ENCODE measurements at places on chromosomes 2 and 18.

DNA sequence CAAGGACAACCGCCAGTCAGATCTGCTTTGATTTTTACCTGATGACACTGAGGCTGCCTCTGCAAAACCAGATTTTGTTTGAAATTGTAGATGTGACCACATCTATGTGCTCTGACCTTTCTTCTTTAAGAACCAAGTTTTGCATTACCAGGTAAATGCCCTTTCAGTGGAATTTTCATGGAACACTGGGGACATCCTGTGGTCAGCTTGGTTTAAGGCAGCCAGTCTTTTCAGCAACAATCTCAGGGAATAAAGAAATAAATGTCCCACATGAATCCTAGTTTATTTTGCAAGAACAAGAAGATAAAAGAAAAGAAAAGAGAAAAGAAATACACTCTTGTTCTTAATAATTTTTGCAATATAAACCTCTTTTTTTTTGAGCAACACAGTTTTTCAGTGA is 90.6 kb downstream of the POU3F3 start:
- H3K27ac ChIP-seq, result no peak overlapping the region
- DNase-seq, result peak; percentile 48
- no peaks in the 10 kb centered on the region for H3K36me3 ChIP-seq
- no peak overlapping the region for H3K4me3 ChIP-seq
- no peaks in the 10 kb centered on the region for H3K4me1 ChIP-seq
- no peaks in the 10 kb centered on the region for H3K27me3 ChIP-seq

- H3K27ac ChIP-seq, result no peak overlapping the region
- H3K27me3 ChIP-seq, result no peaks in the 10 kb centered on the region
- no peak for DNase-seq
- H3K4me3 ChIP-seq, result no peak overlapping the region
Measured at GRCh38 chr2:60058781-60059180, 494.7 kb downstream of the BCL11A start.

- peaks cover 11% of the 10 kb centered on the region for H3K36me3 ChIP-seq
- peaks cover 6% of the 10 kb centered on the region for H3K4me1 ChIP-seq
- DNase-seq, result peak; percentile 96
Measured at GRCh38 chr2:97645695-97646629, at the start of gene COX5B. TSS of gene COX5B (plus strand) at chr2:97646062. CDS start at chr2:97646087, 25 bp downstream.

DNA sequence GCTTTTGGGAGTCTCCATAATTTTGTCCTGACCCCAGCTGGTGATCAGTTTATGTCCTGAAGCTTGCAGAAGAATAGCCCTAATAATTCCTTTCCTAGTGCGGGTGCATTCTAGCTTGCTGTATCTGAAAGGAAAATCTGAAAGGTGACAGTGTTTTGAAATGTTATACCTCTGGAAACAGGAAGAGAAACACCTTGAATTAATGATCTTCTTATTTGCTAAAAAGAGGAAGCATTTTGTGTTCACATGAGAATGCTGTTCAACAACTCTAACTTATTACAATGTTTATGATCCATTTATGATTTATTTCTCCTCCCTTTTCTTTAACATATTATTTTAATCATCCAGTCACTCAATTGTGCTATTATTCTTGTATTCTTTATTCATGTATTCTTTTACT is 66.9 kb upstream of the CAVIN2 start:
- no peaks in the 10 kb centered on the region for H3K4me1 ChIP-seq
- H3K4me3 ChIP-seq, result no peak overlapping the region
- no peaks in the 10 kb centered on the region for H3K27me3 ChIP-seq
- no peak overlapping the region for H3K27ac ChIP-seq

GRCh38 chr2:120267348-120267747 is 14.7 kb downstream of the RALB start:
- peaks cover 4% of the 10 kb centered on the region for H3K4me1 ChIP-seq
- no peak for DNase-seq
- no peaks in the 10 kb centered on the region for H3K27me3 ChIP-seq
- no peak overlapping the region for H3K4me3 ChIP-seq

GRCh38 chr2:195390686-195391321 is 266.2 kb upstream of the SLC39A10 start:
- H3K27me3 ChIP-seq, result no peaks in the 10 kb centered on the region
- no peak overlapping the region for H3K27ac ChIP-seq
- H3K36me3 ChIP-seq, result no peaks in the 10 kb centered on the region
- H3K4me3 ChIP-seq, result no peak overlapping the region
- no peak for DNase-seq

DNA sequence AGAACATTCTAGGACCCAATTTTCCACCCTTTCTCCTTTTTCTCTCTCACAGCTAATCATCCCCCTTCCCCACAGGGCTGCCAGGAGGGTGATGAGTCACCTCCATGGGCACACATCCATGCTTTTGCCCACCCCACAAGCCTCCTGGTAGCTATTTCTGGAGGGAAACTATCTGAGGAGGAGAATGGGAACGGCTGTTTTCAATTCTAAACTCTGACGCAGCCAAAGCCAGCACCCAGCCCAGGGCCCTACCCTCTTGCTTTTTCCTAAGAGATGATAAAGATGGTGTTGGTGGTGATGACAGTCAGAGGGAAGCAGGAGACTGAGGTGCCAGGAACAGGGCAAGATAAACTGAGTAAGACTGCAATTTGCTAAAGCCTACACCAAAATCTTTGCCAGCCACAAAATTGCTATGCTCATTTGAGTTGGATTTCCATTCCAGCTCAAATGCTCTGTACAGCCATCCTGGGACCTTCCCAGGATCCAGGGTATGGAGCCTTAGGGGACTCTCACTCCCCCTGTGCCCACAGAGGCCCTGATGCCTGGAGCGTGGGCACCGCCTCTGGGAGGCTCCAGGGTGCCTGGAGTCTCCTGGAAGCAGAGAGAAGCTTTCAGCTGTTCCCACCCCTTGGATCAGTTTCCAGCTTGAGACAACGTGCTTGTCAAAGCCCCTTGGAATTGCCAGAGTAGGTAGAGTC is 62.0 kb upstream of the FZD7 start:
- H3K27ac ChIP-seq, result no peak overlapping the region
- no peak overlapping the region for H3K4me3 ChIP-seq
- no peaks in the 10 kb centered on the region for H3K36me3 ChIP-seq
- no peak for DNase-seq
- peaks cover 43% of the 10 kb centered on the region for H3K4me1 ChIP-seq
